MCF 10A (cell line): ENCODE measurements at places on chromosomes 7 and 10. TPM values are rescaled to one million over a fixed set of nuclear protein-coding genes. Genes with fewer than 3 reads are reported as not detected.

The CDHR1 gene
- total RNA-seq: not detected in 2 replicates

The FAM25G gene
- total RNA-seq: not detected in 2 replicates

The ADAMTS14 gene
- total RNA-seq: 0.25 TPM in 1 of 2 replicates, not detected in the other

The ELMO1 gene
- 0.30 TPM in 1 of 2 replicates, not detected in the other for total RNA-seq

The PNLIP gene
- not detected in 2 replicates for total RNA-seq

The AGBL3 gene
- 1.1 and 1.8 TPM in 2 replicates for total RNA-seq

The STOX1 gene
- total RNA-seq: 0.16 TPM in 1 of 2 replicates, not detected in the other

The SFR1 gene
- total RNA-seq: 7.7 and 8.9 TPM in 2 replicates

The KCTD7 gene
- 3.7 and 5.5 TPM in 2 replicates for total RNA-seq

The SERPINE1 gene
- total RNA-seq: 56.7 and 80.6 TPM in 2 replicates

The SRGN gene
- 2.3 and 2.7 TPM in 2 replicates for total RNA-seq

The CPVL gene
- 29.2 and 49.0 TPM in 2 replicates for total RNA-seq
